ENCODE measurements at places on chromosomes 6 and 20. TPM values are rescaled to one million over a fixed set of nuclear protein-coding genes. Genes with fewer than 3 reads are reported as not detected.

DNA sequence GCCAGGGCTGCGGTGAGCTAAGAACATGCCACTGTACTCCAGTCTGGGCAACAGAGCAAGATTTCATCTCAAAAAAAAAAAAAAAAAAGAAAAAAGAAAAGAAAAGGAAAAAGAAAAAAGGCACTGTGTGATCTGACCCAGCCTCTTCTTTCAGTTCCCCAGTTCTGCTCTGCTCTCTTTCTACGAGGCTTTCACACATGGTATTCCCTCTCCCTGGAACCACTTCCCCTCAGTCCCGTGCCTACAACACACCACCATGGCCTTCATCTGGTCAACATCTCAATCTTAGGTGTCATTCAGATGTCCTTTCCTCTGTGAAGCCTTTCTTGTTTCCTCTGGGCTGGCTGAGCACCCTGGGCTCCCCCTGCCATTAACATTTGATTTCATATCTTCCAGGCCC lies 2.3 kb upstream of the DSN1 start:
- no peak for DNase-seq

DNA sequence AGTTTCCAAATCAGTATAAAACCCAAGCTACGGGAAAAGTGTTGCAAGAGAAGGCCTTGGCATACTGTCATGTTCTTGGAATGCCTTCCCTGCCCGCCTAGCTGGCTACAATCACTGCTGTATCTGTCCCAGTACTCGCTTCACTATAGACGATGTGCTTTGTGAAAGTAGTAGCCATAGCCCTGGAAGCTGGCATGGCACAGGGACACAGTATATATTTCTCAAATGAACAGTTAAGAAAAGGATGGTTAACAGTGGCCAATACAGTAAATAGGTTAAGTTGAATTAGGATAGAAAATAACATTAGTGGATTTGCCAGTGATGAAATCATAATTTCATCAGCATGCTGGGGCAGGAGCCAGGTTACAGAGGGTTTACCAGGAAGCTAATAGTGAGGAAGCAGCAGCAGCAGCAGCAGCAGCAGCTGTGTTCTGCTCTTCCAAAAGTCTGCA lies 499.3 kb downstream of the CDKAL1 start:
- DNase-seq = no peak

TGM2 gene
- not detected for total RNA-seq

TENT5A gene
- total RNA-seq = 0.57 TPM

CCDC170 gene
- total RNA-seq = not detected

CGA gene
- not detected for total RNA-seq

PSMB1 gene
- total RNA-seq = 298 TPM

DNA sequence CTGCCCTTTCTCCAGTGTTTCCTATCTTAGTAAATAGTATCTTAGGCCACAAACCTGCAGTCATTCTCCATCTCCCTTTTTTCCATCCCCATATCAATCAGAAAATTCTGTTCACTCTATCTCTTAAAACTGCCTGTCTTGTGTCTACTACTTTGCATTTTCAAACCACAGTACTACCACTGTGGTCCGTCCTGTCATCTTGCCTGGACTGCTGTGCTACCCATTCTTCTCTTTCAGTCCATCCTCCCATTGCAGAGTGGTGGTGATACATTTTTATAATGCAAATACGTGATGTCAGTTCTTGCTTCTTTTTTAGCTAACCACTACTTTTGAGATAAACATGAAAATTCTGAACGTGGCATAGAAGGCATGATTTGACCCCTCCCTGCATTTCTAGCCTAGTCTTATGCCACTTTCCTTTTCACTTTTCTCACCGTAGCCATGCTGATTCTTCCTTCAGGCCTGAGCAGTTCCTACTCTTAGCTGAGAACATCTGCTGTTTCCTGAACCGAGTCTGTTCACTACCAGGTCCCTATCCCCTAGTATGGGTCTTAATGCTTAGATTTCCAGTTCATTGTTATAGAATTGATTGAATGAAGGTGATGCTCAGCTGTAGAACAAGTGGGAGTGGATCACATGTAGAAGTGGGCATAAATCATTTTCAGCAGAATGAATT lies 13.8 kb downstream of the TBPL1 start:
- DNase-seq = no peak

GRCh38 chr6:47407300-47408281 lies 70.0 kb upstream of the CD2AP start:
- DNase-seq = no peak

All from CD8-positive, alpha-beta memory T cell (primary cell).